Fibroblast of skin of back (primary cell): ENCODE measurements at places on chromosomes 7 and 10.
A peak's percentile ranks its signal among the peaks of the same experiment; 100 is the strongest.

- DNase-seq, result peak; percentile 1
Observed at GRCh38 chr10:5234106-5234860, 37.6 kb downstream of the AKR1C4 start.

DNA sequence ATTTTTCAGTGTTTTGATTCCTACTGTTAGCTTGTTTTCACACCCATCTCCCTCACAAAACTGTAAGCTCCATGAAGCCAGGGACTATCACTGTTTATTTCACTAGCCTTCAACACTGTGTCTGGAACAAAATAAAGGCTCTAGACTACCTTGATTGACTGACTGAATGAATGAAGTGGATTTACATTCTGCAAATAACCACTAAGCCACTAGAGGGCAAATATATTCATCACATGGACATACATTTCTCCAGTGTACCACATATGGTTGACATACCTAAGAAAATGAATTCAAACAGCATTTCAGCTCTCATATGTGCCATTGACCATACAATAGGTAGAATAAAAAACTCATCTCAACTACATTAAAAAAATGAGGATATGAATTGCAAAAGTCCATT is 185.9 kb downstream of the RAB11FIP2 start:
- peak; percentile 23 for DNase-seq

DNA sequence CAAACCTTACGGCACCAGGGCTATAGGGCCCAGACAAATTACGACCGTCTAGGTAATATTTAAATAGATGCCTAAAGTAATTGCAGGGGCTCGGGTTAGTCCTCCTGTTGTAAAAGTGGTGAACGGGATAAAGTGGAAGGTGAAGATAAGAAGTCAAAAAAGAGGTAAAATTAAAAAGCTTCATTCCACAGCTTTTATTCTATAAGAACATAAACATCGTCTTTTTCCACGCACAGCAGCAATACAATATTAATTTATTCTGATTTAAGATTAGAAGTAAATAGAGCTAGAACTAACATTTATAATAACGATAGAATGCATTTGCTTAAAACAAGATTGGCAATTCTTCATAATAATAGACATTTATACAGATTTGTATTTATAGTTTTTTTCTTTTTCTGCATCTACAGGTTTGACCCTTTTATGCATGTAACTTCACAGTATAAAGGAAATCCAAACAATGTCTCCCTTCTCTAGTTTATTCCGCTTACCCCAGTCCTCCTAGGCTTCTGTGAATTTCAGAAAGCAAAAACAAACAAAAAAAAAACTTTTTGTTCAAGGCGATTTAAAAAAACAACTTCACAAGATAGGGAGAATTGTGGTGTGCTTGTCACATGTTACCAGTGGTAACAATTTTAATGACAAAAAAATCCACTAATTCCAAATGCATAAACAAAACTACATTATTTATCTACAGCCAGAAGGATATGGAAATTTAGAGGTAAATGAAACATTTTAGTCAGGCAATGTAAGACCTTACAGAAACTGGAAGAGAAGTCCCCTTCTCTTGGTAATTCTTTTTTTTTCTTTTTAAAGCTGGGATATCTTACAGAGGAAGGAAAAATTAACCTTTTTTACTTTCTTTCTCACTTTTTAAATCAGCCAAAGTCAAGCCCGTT is 3.4 kb downstream of the HOXA10 start:
- no peak for DNase-seq

- DNase-seq, result peak; percentile 60
Observed at GRCh38 chr10:125064681-125065492, 95.5 kb downstream of the CTBP2 start.
